Mesothelial cell of epicardium (in vitro differentiated cells): ENCODE measurements at places on chromosomes 2 and 18.
A peak's percentile ranks its signal among the peaks of the same experiment; 100 is the strongest.

GRCh38 chr2:189153619-189154018, 25.9 kb downstream of the COL5A2 start:
- DNase-seq: no peak

GRCh38 chr2:236569573-236569973, at the start of gene ACKR3:
ACKR3 (plus strand) TSS chr2:236569825; CDS start chr2:236580466, 10,641 bp downstream.
- DNase-seq: peak; percentile 74

DNA sequence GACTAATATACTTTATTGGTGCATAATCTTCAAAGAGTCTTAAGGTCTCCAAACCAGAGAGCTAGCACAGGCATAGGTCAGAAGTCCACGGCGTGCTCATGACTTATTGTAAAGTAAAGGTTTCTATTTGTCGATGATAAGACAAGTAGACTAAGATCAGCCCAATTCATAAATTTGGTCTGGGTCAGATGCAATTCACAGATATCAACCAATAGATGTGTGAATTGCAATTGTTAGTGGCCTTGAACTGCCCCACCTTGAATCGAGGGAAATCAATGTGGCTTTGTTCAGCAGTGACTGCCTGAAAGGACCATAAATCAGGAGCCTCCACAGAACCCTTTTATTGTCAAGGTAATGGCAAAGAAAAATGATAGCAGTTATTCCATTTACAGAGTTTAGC, 39.1 kb upstream of the CPS1 start:
- DNase-seq: no peak

DNA sequence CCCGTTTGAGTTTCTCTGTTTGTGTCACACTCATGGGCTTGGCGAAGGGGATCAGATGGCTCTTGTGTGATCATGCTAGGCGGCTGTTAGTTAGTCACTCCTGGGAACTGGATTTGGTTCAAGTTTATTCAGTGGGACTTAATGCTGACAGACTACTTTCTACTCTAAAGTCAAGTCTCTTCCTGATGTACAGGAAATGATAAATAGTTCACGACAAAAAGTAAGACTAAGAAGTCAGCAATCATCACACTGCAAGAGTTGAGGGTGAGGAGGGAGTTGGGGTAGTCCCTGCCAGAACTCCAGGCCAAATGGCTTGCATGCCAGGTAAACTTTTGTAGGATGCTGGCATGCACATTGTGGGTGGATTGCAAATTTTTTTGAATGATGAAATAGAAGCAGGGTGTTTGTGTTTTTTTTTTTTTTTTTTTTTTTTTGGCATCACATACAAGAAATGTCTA, 25.1 kb upstream of the CCL20 start:
- no peak for DNase-seq

DNA sequence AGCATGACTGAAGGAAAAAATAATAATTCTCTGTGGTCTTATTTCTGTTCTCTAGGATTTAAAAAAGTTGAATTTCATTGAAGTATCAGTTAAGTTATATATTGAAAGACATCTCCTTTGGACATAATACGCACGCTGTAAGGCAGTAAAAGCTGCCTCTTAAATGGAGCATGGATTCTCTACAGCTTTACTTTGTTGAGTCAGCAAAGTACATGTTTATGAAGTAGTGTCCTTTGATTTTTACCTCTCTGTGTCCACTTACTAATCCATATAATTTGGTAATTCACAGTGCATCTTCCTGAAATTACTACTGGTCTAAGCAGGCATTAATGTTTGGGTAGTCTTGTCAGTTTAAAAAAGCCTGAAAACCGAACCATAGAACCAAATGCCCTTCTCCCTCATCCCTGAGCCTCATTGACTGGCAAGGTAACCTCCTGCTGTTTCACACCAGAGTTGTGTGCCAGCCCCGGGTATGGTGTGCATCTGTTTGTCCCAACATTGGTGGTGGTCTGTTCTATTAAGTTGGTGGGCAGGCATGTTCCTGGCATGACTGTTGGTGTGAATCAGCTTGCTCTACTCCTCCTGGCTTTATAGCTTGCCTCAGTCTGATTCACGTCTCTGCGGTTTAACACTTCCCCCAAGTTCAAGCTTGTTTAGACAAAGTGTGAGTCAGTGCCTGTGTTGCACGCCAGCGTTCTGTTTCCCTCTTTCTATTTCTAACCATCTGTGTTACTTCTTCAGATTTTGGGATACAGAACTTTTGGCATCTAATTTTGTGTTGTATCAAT, 71.0 kb upstream of the ITM2C start:
- no peak for DNase-seq

DNA sequence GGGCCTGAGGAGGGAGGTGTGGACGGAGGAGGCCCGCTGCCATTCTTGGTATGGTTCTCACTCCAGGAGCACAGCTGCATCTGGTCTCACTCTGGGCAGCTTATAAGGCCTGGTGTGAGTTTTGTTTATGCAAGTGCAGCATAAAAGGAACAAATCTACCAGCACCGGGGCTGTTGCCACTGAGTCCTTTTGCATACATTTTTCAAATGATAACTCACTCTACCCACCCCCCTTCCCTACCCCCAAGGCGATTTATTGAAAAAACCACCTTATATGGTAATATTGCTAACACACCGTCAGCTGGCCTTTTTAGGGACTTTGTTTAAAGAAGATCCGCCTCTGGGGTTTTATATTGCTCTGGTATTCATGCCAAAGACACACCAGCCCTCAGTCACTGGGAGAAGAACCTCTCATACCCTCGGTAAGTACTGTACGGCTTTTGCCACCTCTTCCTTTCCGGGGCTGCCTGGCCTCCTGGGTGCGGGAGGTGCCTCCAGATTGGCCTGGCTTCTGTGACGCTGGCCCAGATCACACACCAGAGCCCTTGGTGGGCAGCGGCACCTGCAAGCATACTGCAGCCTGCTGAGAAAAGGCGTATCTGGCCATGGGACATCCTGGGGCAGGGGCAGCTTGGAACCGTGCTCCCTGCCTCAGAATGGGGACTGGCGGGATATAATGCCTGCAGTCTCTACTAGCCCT, at the start of gene ACTG2:
Gene ACTG2, plus strand, starts transcription at position 378 of the 699 bp plus-strand sequence. CDS start 8,304 bp downstream, outside the sequence.
- no peak for DNase-seq

DNA sequence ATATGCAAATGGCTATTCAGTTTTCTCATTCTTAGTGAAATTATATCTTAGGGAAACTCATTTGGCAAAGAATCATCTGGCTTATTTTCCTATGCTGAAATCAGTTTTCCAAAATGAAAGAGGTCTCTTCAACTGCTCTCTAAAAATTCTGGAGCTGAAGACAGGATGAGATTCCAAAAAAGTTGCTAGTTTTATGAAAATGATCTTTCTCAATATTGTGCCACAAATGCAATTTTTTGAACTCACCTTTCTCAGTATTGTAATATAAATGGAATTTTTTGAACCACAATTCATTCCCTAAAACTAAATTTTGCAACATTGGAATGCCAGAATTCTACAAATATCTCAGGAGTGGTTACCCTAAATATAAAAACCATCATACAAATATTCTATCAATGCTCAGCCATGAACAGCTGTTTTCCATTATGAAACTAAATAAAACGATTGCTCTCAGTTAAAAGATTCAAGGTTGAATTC, 147.7 kb upstream of the PKDCC start:
- DNase-seq: no peak

- DNase-seq: no peak
Observed at GRCh38 chr2:210971431-210971830, 415.0 kb downstream of the CPS1 start.

DNA sequence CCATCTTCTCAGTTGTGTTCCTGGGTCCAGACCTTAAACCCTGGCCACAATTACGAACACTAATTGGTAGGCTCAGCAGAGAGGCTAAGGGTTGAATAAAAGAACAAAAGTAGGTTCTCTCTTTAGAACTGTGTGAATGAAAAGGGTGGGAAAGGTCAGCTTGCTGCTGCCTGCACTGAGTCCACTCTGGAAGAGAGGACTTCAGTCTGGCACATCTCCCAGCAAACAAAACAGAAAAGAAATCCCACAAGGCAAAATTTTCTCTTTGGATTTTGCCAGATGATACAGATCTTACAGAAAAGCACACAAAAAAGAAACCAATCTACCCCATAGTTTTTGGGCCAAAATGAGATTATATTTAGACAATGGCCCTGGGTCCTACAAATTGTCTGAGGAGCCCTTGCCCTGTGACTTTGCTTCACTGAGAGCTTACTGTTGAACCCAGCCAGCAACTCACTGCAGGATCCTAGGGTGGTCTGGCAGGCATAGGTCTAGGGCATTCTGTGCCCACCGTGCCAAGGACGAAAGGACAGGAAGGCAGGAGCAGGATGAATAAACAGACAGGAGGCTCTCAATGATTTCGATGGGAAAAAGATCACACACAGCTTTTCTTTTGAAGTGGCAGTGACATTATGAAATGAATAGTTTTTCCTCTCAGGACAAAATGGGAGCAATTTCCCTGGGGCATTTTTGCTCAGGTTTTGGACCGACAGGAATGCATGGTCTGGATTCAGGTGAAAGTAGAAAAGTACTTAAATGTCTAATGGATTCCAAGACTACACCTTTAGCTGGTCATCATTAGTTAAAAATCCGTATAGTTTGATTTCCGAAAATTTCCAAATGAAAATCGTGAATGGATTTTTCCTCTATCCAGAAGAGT, 68.4 kb upstream of the STAM2 start:
- no peak for DNase-seq

- DNase-seq: no peak
Observed at GRCh38 chr18:24740829-24741228, 280.4 kb downstream of the HRH4 start.

GRCh38 chr2:33268246-33268831, 208.1 kb upstream of the RASGRP3 start:
- no peak for DNase-seq

DNA sequence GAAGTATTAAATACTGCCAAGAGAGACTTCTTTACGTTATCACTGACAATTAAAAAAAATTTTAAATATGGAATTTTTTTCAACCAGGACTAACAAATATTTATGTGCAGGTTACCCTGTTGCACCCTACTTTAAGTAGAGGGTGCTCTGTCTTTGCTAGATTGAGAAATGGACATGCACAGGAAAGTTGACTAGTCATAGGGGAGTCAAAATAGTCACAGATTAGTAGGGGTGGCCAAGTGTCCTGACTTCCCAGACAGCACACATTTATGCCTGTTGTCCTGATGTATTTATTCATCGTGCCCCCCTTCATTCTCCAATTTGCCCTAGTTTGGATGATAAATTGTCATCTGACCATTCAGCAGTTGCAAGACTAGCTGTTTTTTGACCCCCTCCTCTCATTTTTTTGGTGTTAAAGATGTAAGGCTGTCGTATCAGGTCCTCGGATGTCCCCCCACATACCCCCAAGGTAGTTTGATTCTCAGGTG, 20.3 kb downstream of the CAB39 start:
- no peak for DNase-seq

DNA sequence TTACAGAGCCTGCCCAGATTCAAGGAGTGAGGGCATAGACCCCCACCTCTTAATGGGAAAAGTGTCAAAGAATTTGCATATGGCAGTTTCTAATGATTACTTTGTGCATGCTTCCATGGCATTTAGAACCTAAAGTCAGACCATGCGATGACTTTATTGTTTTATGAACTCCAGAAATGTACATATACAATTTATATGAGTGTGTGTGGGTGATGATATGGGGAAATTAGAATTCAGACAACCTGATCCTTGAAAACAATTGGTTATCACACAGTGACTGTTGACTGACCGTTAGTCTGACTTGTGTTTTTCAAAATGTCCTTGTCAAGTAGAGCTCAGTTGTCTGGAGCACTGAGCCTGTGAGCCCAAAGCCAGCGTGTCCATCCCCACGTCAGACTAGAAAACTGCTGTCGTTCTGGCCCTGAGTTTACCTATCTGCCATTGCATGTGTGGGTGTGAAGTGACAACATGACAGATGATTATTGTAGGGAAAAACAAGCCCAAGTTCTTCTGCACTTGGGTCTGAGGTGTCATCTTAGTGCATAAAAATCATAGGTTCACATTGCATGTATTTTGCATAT, 128.4 kb downstream of the MYO3B start:
- DNase-seq: no peak

GRCh38 chr2:36379710-36380448, 24.3 kb downstream of the CRIM1 start:
- DNase-seq: no peak

DNA sequence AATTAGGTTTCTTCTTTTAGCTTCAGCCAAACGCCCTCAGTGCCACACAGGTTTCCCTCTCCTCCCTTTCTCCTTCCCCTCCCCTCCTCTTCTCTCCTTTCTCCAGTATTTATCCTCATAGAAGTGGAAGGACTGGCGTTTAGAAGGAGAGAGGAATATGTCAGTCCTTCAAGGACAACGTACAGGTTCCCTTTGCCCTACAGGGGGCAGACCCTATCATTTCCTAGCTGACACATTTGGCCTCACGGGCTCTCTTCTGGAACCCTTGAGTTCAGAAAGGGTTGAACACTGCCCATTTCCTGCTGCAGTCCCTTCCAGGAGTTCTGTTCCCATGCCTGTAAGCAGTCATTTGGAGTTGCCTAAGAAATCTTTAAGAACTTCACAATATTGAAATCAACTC, 46.1 kb downstream of the CDCA7 start:
- no peak for DNase-seq

DNA sequence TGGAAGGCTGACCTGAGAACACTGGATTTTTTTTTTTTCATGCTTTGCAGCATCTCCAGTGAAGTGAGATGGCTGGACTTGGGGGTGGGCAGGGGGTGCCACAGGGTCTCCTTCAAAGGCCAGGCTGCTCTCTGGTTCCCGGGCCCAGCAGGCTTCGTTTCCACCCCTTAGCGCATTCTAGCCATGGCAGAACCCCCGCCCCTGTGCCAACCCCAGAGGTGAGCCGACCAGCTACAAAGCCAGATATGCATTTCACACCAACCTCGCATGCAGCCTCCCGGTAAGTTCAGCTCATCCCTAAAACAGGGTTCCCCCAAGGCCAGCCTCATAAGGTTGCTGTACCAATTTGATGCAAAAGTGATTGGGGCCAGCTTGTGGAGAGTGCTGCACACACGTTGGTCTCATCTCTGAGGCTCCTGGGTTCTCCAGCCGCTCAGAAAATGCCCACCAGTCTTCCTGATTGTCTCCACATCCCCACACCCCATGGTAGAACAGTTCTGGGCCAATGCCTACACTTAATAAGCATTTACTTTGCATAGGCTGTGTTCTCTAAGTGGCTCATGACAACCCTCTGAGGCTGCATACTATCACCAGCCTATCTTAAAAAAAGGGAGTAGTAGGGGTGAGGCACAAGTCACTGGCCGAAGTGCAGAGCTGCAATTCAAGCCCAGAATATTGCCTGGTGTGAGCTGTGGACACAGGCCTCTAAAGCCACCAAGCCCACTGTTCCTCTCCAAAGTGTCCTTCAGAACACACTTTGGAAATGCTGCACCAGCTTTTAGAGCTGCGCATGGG, 23.3 kb downstream of the SMAD7 start:
- no peak for DNase-seq

DNA sequence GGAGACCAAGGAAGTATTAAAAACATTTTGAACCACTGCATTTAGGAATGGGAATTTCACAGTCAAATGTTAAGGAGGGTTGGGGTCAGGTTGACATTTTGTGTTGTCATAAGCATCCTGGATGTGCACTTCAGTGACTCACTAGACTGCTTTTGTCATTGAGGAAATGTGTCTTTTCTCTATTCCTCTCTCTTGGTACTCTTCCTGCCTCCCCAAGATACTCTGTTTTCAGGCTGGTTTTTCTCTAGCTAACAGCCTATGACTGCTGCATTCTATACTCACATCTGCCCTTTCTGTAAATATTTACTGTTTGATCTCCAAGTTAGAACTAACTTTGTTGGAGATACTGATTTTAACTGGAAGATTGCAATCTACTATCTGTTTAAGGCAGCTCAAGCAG, 23.4 kb downstream of the XRCC5 start:
- no peak for DNase-seq
